Aorta (tissue), 5 donors: ENCODE measurements at places on chromosomes 5 and 9. TPM values are rescaled to one million over a fixed set of nuclear protein-coding genes. Genes with fewer than 3 reads are reported as not detected.

KCNV2 gene
- total RNA-seq, result not detected

GTF3C5 gene
- 42.9 TPM for total RNA-seq

GZMA gene
- total RNA-seq, result 1.1 TPM

IGIP gene
- 29.1 TPM for total RNA-seq

PSD2 gene
- 0.62 TPM for total RNA-seq

DHFR gene
- total RNA-seq, result 4.5 TPM

CCIN gene
- total RNA-seq, result 0.68 TPM

NXNL2 gene
- 0.78 TPM for total RNA-seq

NMUR2 gene
- not detected for total RNA-seq

HRCT1 gene
- total RNA-seq, result 23.1 TPM

GPBP1 gene
- total RNA-seq, result 79.0 TPM

SPINK13 gene
- total RNA-seq, result not detected

GRCh38 chr9:89029788-89030187 lies 38.5 kb downstream of the S1PR3 start:
- no peak overlapping the region for H3K27ac ChIP-seq
- H3K4me1 ChIP-seq, result no peaks in the 10 kb centered on the region
- no peaks in the 10 kb centered on the region for H3K27me3 ChIP-seq
- no peaks in the 10 kb centered on the region for H3K36me3 ChIP-seq
- H3K4me3 ChIP-seq, result no peak overlapping the region
- no peak for DNase-seq

- H3K36me3 ChIP-seq, result no peaks in the 10 kb centered on the region
- DNase-seq, result no peak
- H3K27me3 ChIP-seq, result no peaks in the 10 kb centered on the region
Observed at GRCh38 chr5:96615223-96615622, 47.0 kb upstream of the CAST start.

GRCh38 chr9:74379718-74380117 lies 117.4 kb upstream of the RORB start:
- H3K27ac ChIP-seq, result no peak overlapping the region
- H3K4me1 ChIP-seq, result no peaks in the 10 kb centered on the region
- H3K27me3 ChIP-seq, result no peaks in the 10 kb centered on the region
- no peak for DNase-seq
- no peaks in the 10 kb centered on the region for H3K36me3 ChIP-seq
- no peak overlapping the region for H3K4me3 ChIP-seq

DNA sequence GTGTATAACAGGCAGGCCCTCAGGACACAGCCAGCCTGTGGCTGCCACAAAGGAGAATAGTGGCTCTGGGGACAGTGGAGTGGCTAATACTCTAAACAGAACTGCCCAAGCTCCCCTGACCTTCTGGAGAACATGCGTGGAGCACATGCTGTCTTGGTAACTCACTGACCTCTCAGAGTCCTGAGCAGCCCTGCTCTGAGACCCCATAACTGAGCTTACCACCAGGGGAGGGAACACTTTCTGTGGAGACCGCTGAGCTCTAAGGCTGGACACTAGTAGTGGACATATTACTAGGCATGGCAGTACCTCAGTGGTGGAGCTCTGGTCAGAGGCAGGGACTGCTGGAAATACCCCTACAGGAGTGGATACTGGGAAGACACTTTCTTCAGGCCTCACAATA lies 60.2 kb upstream of the SPTLC1 start:
- no peaks in the 10 kb centered on the region for H3K36me3 ChIP-seq
- no peaks in the 10 kb centered on the region for H3K4me1 ChIP-seq
- no peaks in the 10 kb centered on the region for H3K27me3 ChIP-seq
- H3K27ac ChIP-seq, result no peak overlapping the region
- no peak for DNase-seq

GRCh38 chr9:89006267-89006666 lies 15.0 kb downstream of the S1PR3 start:
- no peaks in the 10 kb centered on the region for H3K4me1 ChIP-seq
- H3K36me3 ChIP-seq, result peaks cover 8% of the 10 kb centered on the region
- H3K27ac ChIP-seq, result no peak overlapping the region

GRCh38 chr5:150645070-150645700 lies 4.7 kb downstream of the SYNPO start:
- H3K27ac ChIP-seq, result peak overlapping the region; percentile 70
- H3K4me3 ChIP-seq, result no peak overlapping the region
- H3K4me1 ChIP-seq, result peaks cover 4% of the 10 kb centered on the region
- no peaks in the 10 kb centered on the region for H3K27me3 ChIP-seq
- peaks cover 7% of the 10 kb centered on the region for H3K36me3 ChIP-seq

GRCh38 chr5:45262061-45262590 lies 434.1 kb downstream of the HCN1 start:
- H3K27me3 ChIP-seq, result no peaks in the 10 kb centered on the region
- H3K4me3 ChIP-seq, result no peak overlapping the region
- H3K4me1 ChIP-seq, result no peaks in the 10 kb centered on the region
- DNase-seq, result no peak

GRCh38 chr5:179802950-179803562 lies 3.6 kb downstream of the MGAT4B start:
- DNase-seq, result no peak
- no peaks in the 10 kb centered on the region for H3K36me3 ChIP-seq
- no peaks in the 10 kb centered on the region for H3K4me1 ChIP-seq
- H3K27me3 ChIP-seq, result no peaks in the 10 kb centered on the region

DNA sequence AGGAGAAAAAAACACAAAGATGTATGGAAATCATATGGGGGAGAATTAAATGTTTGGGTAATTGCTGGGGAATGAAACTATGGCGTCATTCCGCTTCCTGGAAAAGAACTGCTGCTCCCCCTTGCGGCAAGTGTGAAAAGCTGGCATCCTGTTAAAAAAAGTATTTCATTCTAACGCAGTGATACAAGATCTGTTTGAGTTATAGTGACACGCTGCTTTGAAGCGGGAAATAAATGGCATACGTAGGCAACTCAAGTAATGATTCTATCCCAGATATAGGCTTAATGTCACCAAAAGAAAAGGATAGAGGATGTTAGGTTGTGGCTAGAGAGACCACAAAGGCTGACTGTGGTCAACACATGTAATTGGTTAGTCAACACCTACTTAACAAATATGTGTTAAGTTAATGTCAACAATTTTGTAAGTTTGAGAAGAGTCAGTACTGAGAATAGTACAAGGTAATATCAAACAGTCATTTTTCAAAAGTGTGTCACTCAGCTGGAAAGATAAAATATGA lies 70.2 kb upstream of the ALDH1A1 start:
- H3K4me1 ChIP-seq, result no peaks in the 10 kb centered on the region
- DNase-seq, result peak; percentile 74
- no peaks in the 10 kb centered on the region for H3K36me3 ChIP-seq
- H3K27me3 ChIP-seq, result no peaks in the 10 kb centered on the region
- H3K4me3 ChIP-seq, result no peak overlapping the region
- H3K27ac ChIP-seq, result no peak overlapping the region

- no peak for DNase-seq
- peak overlapping the region; percentile 71 for H3K27ac ChIP-seq
- H3K4me1 ChIP-seq, result no peaks in the 10 kb centered on the region
- H3K4me3 ChIP-seq, result no peak overlapping the region
Observed at GRCh38 chr5:57383093-57383861, 99.3 kb downstream of the ACTBL2 start.

DNA sequence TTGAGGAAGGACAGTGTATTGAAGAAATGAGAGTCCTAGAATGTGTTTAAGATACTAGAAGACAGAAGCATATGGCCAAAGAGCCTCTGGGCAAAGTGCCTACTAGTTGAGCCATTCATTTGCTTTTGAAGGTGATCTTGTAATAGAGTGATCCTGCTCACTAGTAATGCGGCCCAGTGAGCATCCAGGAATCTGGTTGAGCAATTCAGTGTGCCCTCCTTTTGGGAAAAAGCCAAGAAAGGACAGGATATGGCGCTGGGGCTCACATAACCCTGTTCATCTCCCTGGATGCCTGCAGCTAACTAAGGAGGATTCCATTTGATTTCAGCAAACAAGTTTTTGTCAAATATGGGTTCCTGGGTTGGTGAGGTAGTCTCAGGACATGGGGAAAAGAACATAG lies 16.3 kb downstream of the ADAM19 start:
- DNase-seq, result no peak
- H3K4me3 ChIP-seq, result no peak overlapping the region
- H3K27me3 ChIP-seq, result no peaks in the 10 kb centered on the region
- H3K36me3 ChIP-seq, result no peaks in the 10 kb centered on the region
- peak overlapping the region; percentile 38 for H3K27ac ChIP-seq

DNA sequence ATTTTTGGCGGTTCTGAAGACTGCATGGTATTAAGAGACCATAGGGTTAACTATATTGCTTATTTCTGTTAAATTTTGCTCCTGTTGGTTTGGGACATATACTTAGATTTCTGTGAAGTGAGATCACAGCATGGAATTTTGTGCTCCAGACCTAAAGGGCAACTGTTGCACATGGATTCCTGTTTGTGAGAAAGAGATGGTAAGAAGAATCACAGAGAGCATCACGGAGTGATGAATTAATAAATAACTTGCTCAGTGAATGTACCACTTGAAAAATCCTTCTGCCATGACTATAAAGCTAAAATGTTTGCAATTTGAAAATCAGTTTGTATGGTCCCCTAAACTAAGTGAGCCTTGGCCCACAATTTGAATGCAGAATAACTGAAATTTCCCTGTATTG lies 4.5 kb downstream of the PSAT1 start:
- no peak for DNase-seq
- no peaks in the 10 kb centered on the region for H3K4me1 ChIP-seq
- H3K4me3 ChIP-seq, result no peak overlapping the region
- peaks cover 2% of the 10 kb centered on the region for H3K36me3 ChIP-seq
- H3K27ac ChIP-seq, result no peak overlapping the region

GRCh38 chr5:11918463-11919045 lies 14.3 kb upstream of the CTNND2 start:
- DNase-seq, result no peak
- no peaks in the 10 kb centered on the region for H3K36me3 ChIP-seq

- H3K36me3 ChIP-seq, result no peaks in the 10 kb centered on the region
- no peaks in the 10 kb centered on the region for H3K27me3 ChIP-seq
- no peak overlapping the region for H3K27ac ChIP-seq
- no peak overlapping the region for H3K4me3 ChIP-seq
Observed at GRCh38 chr5:12250454-12250853, 346.2 kb upstream of the CTNND2 start.

DNA sequence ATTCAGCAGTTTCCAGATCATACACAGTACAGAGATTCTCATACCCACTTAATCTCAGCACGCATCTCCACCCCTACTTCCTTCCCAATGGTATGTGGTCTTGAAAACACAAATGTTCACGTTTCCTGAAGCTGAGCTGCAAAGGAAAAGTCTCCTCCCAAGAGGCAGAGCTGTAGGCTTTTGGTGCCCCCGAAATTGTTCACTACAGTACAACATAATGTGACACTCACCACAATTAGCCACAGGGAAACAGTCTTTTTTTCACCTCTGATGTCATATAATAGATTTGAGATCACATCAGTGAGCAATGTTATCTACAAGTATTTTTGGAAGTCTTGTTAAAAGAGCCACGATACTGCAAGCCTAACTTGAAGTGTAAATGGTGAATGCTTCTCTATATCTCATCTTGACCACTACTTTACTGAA lies 40.2 kb downstream of the NFIB start:
- H3K4me3 ChIP-seq, result peak overlapping the region; percentile 20
- H3K36me3 ChIP-seq, result no peaks in the 10 kb centered on the region
- no peak overlapping the region for H3K27ac ChIP-seq
- no peak for DNase-seq
- peaks cover 28% of the 10 kb centered on the region for H3K4me1 ChIP-seq

DNA sequence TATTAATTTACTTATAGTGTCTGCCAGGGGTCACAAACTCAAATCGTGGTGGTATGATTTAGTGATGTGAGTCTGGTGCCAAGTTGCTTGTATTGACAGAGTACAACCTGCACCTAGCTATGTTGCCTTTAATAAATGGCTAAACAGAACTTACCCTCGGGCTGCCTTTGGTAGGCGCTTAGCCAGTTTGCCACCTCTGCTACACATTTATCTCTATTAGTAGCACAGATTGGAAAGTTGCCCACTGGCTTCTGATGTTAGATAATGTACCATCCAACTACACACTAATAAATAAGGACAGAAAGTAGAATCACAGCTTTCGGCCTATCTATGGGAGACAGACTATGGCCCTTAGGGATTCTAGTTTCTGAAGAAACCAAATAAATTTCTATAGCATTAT lies 368.4 kb downstream of the MAN2A1 start:
- H3K4me3 ChIP-seq, result no peak overlapping the region
- H3K36me3 ChIP-seq, result no peaks in the 10 kb centered on the region
- no peaks in the 10 kb centered on the region for H3K27me3 ChIP-seq

GRCh38 chr5:155884041-155884440 lies 442.9 kb upstream of the SGCD start:
- H3K36me3 ChIP-seq, result no peaks in the 10 kb centered on the region
- H3K27me3 ChIP-seq, result no peaks in the 10 kb centered on the region
- no peak overlapping the region for H3K27ac ChIP-seq
- H3K4me3 ChIP-seq, result no peak overlapping the region
- H3K4me1 ChIP-seq, result no peaks in the 10 kb centered on the region
- no peak for DNase-seq

DNA sequence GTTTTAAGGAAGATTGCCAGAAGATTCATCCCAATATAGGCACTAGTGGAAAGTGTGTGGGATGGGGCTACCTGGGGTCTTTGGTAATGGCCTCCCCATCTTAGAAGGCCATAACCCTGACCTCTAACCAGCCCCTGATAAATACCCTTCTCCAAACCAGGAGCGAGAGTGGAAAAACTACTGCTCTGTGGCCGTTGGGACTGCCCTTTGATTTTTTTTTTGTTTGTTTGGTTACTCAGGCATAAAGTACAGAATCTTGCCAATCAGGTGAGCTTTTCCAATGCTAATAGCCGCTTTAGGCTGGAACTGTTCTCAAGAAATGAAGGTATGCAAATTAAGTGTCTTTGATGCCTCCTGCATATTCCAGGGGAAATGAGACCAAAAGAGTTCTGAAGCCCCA lies 153.7 kb downstream of the ADAMTS12 start:
- DNase-seq, result no peak
- H3K27me3 ChIP-seq, result no peaks in the 10 kb centered on the region
- no peak overlapping the region for H3K4me3 ChIP-seq

DNA sequence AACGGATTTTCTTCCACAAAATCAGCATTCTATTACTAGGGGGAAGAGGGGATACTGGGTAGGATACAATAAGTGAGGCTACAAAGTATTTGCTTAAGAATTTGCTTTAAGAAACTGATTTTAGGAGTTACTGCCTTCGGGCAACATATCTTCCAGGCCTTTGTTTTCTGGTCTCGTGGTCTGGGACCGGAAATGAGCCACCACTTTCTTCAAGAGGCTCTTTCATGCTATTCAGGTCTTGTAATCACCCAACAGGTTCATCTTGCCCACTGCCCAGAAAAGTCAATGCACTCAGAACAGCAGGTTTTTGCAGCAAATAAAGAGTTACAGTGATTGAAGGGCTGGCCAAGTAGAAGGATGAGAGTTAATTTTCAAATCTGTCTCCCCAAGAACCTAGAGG lies 6.6 kb upstream of the AOPEP start:
- no peak overlapping the region for H3K4me3 ChIP-seq
- no peaks in the 10 kb centered on the region for H3K36me3 ChIP-seq
- H3K4me1 ChIP-seq, result no peaks in the 10 kb centered on the region
- DNase-seq, result no peak
- no peak overlapping the region for H3K27ac ChIP-seq
- H3K27me3 ChIP-seq, result no peaks in the 10 kb centered on the region

- no peaks in the 10 kb centered on the region for H3K36me3 ChIP-seq
- H3K27ac ChIP-seq, result no peak overlapping the region
- H3K4me1 ChIP-seq, result no peaks in the 10 kb centered on the region
- no peaks in the 10 kb centered on the region for H3K27me3 ChIP-seq
- no peak for DNase-seq
Observed at GRCh38 chr5:168424594-168425323, 61.5 kb upstream of the RARS1 start.

GRCh38 chr5:74850030-74850429 lies 16.2 kb downstream of the FAM169A start:
- no peaks in the 10 kb centered on the region for H3K36me3 ChIP-seq
- no peaks in the 10 kb centered on the region for H3K27me3 ChIP-seq
- no peak overlapping the region for H3K4me3 ChIP-seq

GRCh38 chr9:86185872-86186271 lies 73.6 kb downstream of the C9orf153 start:
- H3K4me3 ChIP-seq, result no peak overlapping the region
- no peaks in the 10 kb centered on the region for H3K27me3 ChIP-seq
- DNase-seq, result no peak
